ENCODE measurements at places on chromosomes 4 and X. TPM values are rescaled to one million over a fixed set of nuclear protein-coding genes. Genes with fewer than 3 reads are reported as not detected.

Gene CCSER1
- 54.7 TPM for total RNA-seq

Gene KCTD8
- total RNA-seq = 0.51 TPM

Gene ADH1B
- total RNA-seq = 684 TPM

Gene FAAH2
- total RNA-seq = 0.85 TPM

Gene RAP1GDS1
- total RNA-seq = 13.5 TPM

Gene TRAM1L1
- 1.1 TPM for total RNA-seq

Gene TBC1D19
- 34.1 TPM for total RNA-seq

Gene IL2
- not detected for total RNA-seq

Gene NOX1
- not detected for total RNA-seq

Gene MBNL3
- 13.2 TPM for total RNA-seq
